Left lung (tissue), 14 donors: ENCODE measurements at places on chromosomes 2 and 18. TPM values are rescaled to one million over a fixed set of nuclear protein-coding genes. Genes with fewer than 3 reads are reported as not detected.

The RAX gene
- total RNA-seq, result not detected

The HMSD gene
- 10.8 TPM for total RNA-seq

The FAM237A gene
- not detected for total RNA-seq

The CCDC102B gene
- total RNA-seq, result 60.7 TPM

The CWC22 gene
- total RNA-seq, result 13.9 TPM

The NOSTRIN gene
- 26.4 TPM for total RNA-seq

The CIB4 gene
- total RNA-seq, result not detected

The ATG16L1 gene
- 29.4 TPM for total RNA-seq

The RESP18 gene
- total RNA-seq, result not detected

DNA sequence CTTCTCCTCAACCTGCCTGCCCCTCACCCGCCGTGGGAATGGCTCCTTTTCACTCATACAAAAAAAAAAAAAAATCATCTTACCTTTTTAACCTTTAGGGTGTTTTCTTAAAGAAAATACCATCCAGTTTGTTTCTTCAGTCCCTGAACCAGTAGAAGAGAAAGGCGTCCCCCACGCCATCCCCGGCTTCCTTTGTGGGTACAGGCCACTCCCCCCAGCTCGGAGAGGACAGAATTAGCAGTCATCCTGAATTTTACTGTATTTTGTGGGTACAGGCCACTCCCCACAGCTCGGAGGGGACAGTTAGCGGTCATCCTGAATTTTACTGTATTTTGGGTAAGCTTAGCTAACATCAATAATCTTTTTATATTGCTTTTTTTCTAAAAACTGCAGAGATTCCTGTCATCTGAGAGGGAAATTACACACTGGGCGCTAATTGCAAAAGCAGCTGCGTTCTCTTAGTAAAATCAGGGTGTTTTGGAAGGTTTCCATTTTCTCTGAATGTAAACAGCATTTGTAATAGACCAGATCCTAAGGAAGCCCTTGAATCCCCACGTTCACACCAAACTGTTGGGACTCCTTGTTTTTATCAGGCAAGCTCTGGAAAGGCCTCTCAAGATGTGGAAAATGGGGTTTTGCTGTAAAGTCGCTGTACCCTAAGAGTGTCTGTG lies 72.5 kb downstream of the NFATC1 start:
- no peak for DNase-seq
- no peaks in the 10 kb centered on the region for H3K27me3 ChIP-seq
- H3K4me3 ChIP-seq, result no peak overlapping the region
- H3K36me3 ChIP-seq, result no peaks in the 10 kb centered on the region

GRCh38 chr18:4293337-4293736 lies 161.8 kb downstream of the DLGAP1 start:
- DNase-seq, result no peak
- H3K4me3 ChIP-seq, result no peak overlapping the region
- no peaks in the 10 kb centered on the region for H3K4me1 ChIP-seq

DNA sequence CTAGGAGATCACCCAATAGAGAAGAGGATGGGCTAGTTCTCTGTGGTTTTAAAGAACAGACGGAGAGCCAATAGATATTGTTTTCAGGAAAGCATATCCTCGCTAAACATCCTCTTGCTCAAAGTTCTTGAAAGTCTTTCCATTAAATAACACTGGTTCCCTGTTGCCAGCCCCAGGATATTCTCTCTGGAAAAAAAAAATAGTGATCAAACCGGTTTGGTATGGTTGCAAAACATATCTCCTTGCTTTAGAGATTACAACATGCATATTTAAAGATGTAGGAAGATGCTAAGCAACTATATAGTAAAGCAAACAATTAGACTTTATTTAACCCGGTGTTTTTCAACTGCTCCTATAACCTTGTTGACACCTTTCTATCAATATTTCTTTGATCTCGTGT lies 211.4 kb downstream of the CMPK2 start:
- no peak for DNase-seq
- H3K4me3 ChIP-seq, result no peak overlapping the region
- H3K4me1 ChIP-seq, result no peaks in the 10 kb centered on the region
- H3K27ac ChIP-seq, result no peak overlapping the region

- H3K4me1 ChIP-seq, result no peaks in the 10 kb centered on the region
- no peak overlapping the region for H3K4me3 ChIP-seq
- H3K27ac ChIP-seq, result no peak overlapping the region
- H3K36me3 ChIP-seq, result no peaks in the 10 kb centered on the region
- no peak for DNase-seq
- H3K27me3 ChIP-seq, result peaks cover 42% of the 10 kb centered on the region
Measured at GRCh38 chr18:79604205-79604912, 75.2 kb upstream of the CTDP1 start.

DNA sequence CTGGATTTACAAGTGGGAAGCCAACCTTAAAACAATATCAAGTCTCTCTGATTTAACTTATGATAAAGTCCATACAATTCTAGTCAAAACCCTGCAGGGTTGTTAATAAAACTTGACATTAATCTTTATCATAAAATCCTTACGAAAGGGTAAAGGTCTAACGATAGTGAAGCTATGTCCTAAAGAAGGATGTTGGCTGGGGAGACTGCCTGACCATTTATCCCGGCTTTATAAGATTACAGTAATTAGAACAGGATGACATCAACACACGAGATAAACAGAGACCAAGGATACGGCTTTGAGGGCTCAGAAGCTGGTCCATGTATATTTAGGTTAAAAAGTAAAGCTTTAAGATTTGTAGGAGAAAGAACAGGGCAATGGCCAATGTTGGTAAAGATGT lies 189.0 kb upstream of the COPS8 start:
- DNase-seq, result no peak
- H3K27me3 ChIP-seq, result peaks cover 26% of the 10 kb centered on the region
- no peaks in the 10 kb centered on the region for H3K4me1 ChIP-seq
- H3K36me3 ChIP-seq, result no peaks in the 10 kb centered on the region
- no peak overlapping the region for H3K27ac ChIP-seq

DNA sequence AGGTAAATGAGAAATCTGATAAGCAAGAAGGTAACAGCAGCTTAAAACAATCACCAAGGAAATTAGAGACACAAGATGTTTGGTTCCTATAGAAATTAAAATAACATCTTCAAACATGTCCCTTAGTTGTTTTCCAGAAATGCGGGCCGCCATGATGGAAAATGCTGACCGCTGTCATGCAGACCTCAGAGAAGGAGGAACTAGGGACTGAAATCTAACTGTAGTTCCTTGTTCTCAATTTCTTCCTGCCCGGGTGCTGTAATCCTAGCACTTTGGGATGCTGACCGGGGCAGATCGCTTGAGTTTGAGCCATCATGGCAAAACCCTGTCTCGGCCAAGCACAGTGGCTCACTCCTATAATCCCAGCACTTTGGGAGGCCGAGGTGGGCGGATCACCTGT lies 51.1 kb downstream of the TEX51 start:
- H3K4me3 ChIP-seq, result no peak overlapping the region
- DNase-seq, result no peak
- H3K27me3 ChIP-seq, result no peaks in the 10 kb centered on the region
- H3K27ac ChIP-seq, result no peak overlapping the region
- H3K4me1 ChIP-seq, result no peaks in the 10 kb centered on the region

- no peak overlapping the region for H3K4me3 ChIP-seq
- no peaks in the 10 kb centered on the region for H3K36me3 ChIP-seq
- H3K27ac ChIP-seq, result no peak overlapping the region
- peaks cover 16% of the 10 kb centered on the region for H3K4me1 ChIP-seq
- DNase-seq, result no peak
Measured at GRCh38 chr18:28178720-28179119, 1.8 kb upstream of the CDH2 start.

DNA sequence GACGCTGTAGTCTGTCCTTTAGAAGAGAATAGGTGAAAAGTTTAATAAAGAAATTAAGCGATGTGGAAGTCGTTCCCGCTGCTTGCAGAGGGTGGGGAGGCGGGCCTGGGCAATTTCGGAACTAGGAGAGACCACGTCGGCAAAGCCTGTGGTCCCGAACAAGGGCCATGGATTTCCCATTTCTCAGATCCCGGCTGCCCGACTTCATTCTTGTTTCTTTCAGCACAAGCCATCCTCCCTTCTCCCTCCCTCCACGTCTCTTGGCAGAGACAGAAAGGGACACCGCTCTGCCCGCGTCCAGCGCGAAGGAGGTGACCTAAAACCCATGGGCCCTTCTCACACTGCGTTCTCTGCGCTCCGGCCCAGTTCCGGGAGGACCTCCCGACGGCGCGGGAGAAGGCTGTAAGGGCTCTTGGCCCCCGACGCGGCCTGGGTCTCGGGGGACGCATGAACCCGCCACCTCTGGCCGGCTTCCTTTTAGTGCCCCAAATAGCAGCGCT lies 2.2 kb upstream of the BCL2L11 start:
- H3K27ac ChIP-seq, result no peak overlapping the region
- DNase-seq, result no peak
- peaks cover 70% of the 10 kb centered on the region for H3K27me3 ChIP-seq
- H3K4me1 ChIP-seq, result peaks cover 3% of the 10 kb centered on the region

DNA sequence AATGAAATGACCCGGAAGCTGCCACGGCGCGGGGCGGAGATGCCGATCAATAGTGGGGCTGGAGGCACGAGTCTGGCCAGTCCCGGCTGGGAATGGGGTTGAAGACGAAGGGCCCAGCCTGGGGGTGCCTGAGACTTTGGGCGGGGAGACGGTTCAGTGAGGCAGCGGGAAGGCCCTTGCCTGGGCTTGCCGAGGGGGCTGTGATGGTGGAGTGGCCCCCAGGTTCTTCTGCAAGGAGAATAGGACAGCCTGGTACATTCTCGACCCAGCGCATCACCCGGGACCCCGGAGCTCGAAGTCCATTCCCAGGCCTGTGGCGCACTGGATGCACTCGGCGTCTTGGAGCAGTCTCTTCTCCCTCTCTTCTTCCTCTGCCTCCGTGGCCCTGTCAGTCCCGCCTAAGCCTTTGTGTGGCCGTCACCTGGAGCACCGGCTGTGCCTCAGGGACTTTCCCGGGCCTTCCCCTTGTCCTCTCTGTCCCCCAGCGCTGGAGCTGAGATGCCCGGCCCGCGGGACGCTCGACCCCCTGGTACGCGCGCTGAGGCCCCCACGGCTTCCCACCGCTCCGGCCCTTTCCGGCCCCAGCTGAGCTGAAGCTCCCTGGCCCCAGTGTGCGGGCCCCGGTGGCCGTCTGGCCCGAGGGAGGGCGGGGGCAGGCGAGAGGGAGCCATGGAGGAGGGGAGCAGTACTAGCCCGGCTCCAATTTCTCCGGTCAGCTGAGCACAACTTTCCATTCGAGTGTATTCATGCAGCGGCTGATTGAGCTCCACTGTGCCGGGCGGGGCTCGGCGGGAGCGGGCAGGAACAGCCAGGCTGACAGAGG lies 8.0 kb downstream of the SIX3 start:
- H3K27ac ChIP-seq, result no peak overlapping the region
- H3K36me3 ChIP-seq, result no peaks in the 10 kb centered on the region
- no peak for DNase-seq
- H3K27me3 ChIP-seq, result peaks cover 99% of the 10 kb centered on the region
- no peak overlapping the region for H3K4me3 ChIP-seq

DNA sequence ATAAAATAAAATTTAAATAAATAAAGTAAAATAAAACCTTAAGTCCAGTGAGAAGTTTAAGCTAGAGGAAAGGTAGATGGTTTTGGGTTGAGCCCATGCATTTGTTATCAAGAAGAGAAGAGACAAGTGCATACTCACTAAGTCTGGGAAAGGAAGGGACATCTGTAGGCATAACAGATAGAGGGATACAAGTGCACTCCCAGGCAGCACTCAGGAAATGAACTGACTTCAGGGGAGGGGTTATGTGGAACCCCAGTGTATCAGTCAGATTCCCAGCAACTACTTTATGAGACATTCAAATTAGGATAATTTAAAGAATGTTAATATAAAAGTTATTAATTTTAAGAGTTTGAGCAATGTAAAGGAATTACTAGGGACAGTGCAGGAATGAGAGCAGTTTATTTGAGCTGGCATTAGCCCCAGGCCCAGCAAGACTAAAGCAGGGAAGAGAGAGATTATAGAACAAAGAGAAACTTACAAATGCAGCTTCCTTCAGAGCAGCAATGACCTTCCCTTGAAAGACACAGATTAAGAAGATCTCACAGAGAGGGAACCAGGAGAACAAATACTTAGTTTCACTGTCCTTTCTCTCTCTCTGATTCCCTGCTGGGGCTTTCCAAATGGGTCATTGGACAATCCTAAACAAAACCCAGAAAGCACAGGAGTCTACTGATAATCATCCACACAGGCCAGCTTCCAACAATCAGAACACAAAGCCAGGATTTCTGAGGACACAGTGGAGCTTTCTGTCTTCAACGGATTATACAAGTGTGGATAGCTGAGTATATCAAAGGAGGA lies 109.7 kb downstream of the ERBB4 start:
- DNase-seq, result no peak
- no peak overlapping the region for H3K27ac ChIP-seq
- H3K27me3 ChIP-seq, result no peaks in the 10 kb centered on the region

GRCh38 chr2:27885661-27886060 lies 4.5 kb downstream of the RBKS start:
- H3K36me3 ChIP-seq, result no peaks in the 10 kb centered on the region
- DNase-seq, result no peak
- no peaks in the 10 kb centered on the region for H3K27me3 ChIP-seq
- no peak overlapping the region for H3K4me3 ChIP-seq
- H3K4me1 ChIP-seq, result no peaks in the 10 kb centered on the region

- H3K36me3 ChIP-seq, result no peaks in the 10 kb centered on the region
- no peak overlapping the region for H3K27ac ChIP-seq
- no peaks in the 10 kb centered on the region for H3K27me3 ChIP-seq
Measured at GRCh38 chr2:30764021-30764800, 43.0 kb downstream of the CAPN13 start.

GRCh38 chr2:109636317-109636716 lies 22.2 kb downstream of the SOWAHC start:
- DNase-seq, result no peak
- H3K27me3 ChIP-seq, result no peaks in the 10 kb centered on the region
- H3K27ac ChIP-seq, result no peak overlapping the region

- no peak overlapping the region for H3K27ac ChIP-seq
- H3K4me3 ChIP-seq, result no peak overlapping the region
- no peaks in the 10 kb centered on the region for H3K4me1 ChIP-seq
- DNase-seq, result no peak
Measured at GRCh38 chr18:66826211-66826610, 222.3 kb upstream of the CDH19 start.

- no peaks in the 10 kb centered on the region for H3K27me3 ChIP-seq
- no peaks in the 10 kb centered on the region for H3K36me3 ChIP-seq
- H3K27ac ChIP-seq, result no peak overlapping the region
- no peaks in the 10 kb centered on the region for H3K4me1 ChIP-seq
Measured at GRCh38 chr18:25306671-25307070, 45.3 kb downstream of the ZNF521 start.
